ENCODE measurements at places on chromosomes 12 and 14. TPM values are rescaled to one million over a fixed set of nuclear protein-coding genes. Genes with fewer than 3 reads are reported as not detected.

SLC25A21 gene
- 0.31 TPM for total RNA-seq

DNA sequence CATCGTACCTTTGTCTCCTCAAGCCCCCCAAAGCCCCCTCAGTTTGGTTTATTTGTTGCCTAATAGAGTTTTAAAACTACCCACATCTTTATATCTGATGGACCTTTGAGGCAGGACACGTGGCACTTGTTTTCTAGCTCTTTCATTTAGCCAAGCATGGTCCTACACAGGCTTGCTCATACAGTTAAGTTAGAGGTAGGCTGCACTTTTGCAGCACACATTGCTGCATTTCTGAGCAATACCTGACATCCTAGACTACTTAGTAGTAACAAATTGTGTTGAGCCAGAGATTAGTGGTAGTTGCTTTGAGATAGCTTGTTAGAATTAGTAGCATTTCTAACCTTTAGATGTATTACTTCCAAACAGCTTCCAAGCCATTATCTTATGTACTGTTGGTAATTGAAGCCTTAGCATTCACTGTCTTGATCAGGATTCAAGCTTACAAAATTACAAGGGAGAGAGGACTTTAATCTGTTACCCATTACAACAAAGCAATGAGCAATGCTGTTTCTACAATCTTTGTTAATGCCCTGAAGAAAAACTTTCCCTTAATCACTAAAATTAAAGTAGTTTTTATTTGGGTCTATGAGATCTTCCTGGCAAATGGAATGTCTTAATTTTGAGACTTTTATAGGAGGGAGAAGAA, 96.6 kb downstream of the WNK1 start:
- no peak for DNase-seq

GRCh38 chr12:104502638-104503037, 45.9 kb downstream of the CHST11 start:
- no peak for DNase-seq

- DNase-seq: no peak
These were observed 1.2 kb downstream of the CDK2AP1 start for GRCh38 chr12:123270214-123271000.

DNA sequence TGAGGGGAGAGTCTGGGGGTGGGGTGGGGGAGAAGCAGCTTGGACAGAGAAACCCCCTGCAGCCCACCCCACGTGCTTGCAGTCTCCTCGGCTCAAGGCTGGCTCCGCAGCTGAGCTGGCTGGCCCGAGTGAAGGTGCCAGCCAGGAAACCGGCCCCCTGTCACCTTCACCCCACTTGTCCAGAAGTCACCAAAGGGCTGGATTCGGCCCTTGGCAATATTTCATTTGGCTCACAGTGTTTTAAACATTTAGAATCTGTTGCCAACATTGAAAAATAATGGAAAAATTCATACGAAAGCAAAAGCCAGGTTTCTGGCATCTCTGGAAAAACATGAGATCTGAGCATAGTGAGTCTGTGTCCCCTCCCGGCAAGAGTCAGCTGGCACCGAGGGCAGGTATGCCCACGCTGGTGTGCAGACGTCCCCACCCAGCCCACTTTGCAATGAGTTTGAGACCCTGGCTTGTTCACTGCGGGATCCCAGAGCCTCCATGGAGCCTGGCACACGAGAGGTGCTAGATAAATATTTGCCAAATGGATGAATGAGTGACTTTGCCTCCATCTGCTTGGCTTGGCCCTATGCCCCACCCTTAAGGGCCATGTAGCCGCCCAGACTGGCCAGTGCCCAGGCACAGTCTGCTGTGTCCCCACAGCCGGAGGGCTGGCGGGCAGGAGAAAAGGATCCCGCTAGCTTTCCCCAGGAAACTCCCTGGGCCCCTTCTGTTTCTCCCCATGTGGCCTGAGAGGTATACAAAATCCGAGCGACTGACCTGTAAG, 18.2 kb downstream of the MSI1 start:
- DNase-seq: no peak

GRCh38 chr12:47207340-47207717, 127.6 kb upstream of the AMIGO2 start:
- DNase-seq: peak; percentile 58

TAS2R43 gene
- not detected for total RNA-seq

CARMIL3 gene
- total RNA-seq: 1.4 TPM

DNA sequence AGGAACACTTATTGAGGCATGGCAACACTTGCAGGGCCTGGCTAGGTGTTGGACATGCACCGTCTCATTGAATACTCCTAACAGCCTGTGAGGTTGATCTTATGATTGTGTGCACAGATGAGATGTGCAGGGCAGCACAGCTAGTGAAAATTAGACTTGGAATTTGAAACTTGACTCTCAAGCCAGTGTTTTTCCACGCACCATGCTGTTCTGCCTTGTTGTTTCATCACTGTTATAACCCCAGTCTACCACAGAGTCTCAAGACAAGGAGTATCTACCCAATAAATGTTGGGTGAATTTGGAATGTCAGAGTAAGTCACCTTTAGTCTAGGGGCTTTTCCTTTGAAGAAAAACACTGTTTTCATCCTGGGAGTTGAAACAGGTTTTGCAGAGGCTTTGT, 55.8 kb upstream of the LRIG3 start:
- DNase-seq: no peak

- DNase-seq: no peak
These were observed 71.7 kb downstream of the HMGA2 start for GRCh38 chr12:65895759-65896656.

DNA sequence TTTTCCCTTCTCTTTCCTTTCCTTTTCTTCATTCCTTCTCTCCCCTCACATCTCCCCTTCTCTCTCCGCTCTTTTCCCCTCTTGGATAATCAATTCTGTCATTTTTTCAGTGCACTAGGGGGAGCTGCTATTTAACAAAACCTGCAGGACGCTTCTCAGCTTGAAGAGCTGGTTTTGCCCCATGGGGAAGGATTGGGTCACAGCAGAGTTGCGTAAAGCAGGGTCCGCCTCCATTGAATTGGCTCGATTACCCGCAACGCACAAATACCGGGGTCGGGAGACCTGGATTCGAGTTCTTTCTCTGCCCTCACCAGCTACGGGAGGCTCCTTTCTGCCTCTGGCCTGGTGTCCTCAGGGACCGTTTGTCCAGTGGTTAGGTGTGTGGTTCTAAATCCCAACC, 42.1 kb upstream of the CHGA start:
- no peak for DNase-seq
